Breast epithelium (tissue), 4 donors: ENCODE measurements at places on chromosomes 2 and 18. TPM values are rescaled to one million over a fixed set of nuclear protein-coding genes. Genes with fewer than 3 reads are reported as not detected.

DNA sequence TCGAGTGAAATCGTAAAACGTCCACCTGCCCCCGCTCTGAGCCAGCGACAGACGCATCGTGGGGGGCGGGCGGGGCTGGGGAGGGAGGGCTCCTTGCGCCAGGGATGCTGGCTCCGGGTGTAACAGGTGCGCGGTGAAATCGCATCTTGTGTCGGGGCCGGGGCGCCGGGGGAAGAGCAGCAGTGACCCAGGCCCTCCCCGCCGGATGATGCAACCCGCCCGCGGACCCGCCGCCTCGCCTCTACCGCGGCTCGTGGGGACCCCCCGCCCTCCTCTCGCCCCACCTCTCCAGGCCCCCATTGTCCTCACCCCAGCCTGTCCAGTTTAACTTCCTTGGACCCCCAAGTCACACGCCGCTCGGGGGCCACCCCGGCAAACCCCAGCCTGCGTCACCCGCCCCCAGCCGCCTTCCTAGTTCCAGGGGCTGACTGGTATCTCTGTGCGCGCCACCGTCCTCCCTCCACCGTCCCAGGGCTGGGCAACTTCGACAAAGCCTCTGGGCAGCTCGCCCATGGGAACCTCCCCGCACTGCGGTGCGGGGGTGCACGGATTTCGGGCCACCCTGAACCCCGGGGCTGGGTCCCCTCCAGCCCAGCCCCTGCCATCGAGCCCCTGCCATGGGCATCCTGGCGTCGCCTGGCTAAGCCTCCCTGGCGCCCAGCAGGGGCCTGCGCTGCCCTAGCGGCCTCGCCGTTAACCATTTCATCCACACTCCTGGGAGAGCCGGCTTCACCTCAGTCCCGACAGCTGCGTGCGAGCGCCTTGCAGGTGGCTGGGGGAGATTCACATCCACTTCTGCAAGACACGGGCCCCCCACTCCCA is 799 bp upstream of the KIF1A start:
- peaks cover 12% of the 10 kb centered on the region for H3K4me1 ChIP-seq
- peaks cover 68% of the 10 kb centered on the region for H3K27me3 ChIP-seq
- DNase-seq = no peak

DNA sequence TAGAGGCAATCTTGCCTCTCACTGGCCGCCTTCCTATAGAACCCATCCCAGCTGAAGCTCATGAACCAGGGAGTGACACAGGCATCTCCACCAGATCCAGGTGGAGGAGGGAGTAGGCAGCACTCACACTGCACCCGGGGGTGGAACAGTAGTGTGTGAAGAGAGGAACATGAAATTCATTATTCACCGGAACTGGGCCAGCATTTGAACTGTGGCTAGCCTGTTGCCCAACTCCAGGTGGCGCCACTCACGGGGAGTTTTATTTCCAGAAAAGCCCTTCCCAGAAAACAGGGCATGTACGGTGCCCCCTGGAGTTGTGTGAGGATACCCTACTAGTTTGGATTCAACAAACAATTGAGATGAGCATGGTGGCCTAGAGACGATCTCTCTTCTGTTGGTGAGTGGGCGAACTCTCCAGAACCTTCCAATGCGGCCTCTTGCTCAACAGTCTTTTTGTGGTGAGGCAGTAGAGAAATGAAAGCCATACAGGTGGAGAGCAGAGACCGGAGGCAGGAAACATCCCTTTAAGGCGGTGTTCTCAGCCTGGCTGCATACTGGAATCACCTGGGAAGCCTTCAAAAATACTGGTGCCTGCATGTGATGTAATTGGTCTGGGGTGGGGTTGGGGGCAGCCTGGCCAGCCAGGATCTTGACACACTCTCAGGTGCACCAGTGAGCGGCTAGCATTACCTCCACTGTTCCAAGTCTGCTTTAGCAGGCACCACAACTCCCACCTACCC is 73.5 kb upstream of the NEDD4L start:
- H3K4me3 ChIP-seq = no peak overlapping the region
- DNase-seq = no peak
- no peaks in the 10 kb centered on the region for H3K36me3 ChIP-seq
- H3K27me3 ChIP-seq = no peaks in the 10 kb centered on the region

DNA sequence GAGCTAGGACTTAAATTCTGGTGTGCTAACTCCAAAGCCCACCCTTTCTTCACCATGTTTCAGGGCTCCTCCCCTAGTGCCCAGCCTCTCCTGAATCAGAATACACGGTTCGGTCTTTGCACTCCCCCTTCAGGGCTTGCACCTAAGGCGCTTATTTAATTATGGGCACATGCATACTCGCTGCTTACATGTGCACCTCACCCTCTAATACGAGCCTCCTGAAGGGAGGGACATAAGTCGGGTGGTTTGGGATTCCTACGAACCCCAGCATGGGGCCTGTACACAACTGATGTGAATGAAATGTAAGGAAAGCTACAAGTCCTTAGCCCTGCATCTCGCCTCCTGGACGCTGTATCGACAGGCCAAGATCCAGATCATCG is 435 bp downstream of the IFT172 start:
- H3K27me3 ChIP-seq = no peaks in the 10 kb centered on the region
- H3K27ac ChIP-seq = peak overlapping the region; percentile 88
- no peaks in the 10 kb centered on the region for H3K36me3 ChIP-seq
- no peaks in the 10 kb centered on the region for H3K4me1 ChIP-seq

- no peak overlapping the region for H3K27ac ChIP-seq
- H3K27me3 ChIP-seq = no peaks in the 10 kb centered on the region
- H3K36me3 ChIP-seq = no peaks in the 10 kb centered on the region
Measured at GRCh38 chr2:149800624-149801542, 213.3 kb upstream of the MMADHC start.

- H3K27me3 ChIP-seq = no peaks in the 10 kb centered on the region
- H3K36me3 ChIP-seq = no peaks in the 10 kb centered on the region
- H3K4me1 ChIP-seq = no peaks in the 10 kb centered on the region
- H3K4me3 ChIP-seq = no peak overlapping the region
- no peak for DNase-seq
- peak overlapping the region; percentile 78 for H3K27ac ChIP-seq
Measured at GRCh38 chr2:12824351-12824777, 107.6 kb downstream of the TRIB2 start.

GRCh38 chr2:11930211-11930761 is 183.9 kb downstream of the LPIN1 start:
- DNase-seq = no peak
- H3K27ac ChIP-seq = no peak overlapping the region
- H3K4me1 ChIP-seq = no peaks in the 10 kb centered on the region
- no peaks in the 10 kb centered on the region for H3K27me3 ChIP-seq
- no peaks in the 10 kb centered on the region for H3K36me3 ChIP-seq
- H3K4me3 ChIP-seq = no peak overlapping the region

- H3K27me3 ChIP-seq = no peaks in the 10 kb centered on the region
- H3K4me3 ChIP-seq = no peak overlapping the region
- no peaks in the 10 kb centered on the region for H3K36me3 ChIP-seq
- H3K4me1 ChIP-seq = no peaks in the 10 kb centered on the region
- no peak for DNase-seq
- no peak overlapping the region for H3K27ac ChIP-seq
Measured at GRCh38 chr2:160266037-160266551, 66.0 kb upstream of the ITGB6 start.

GRCh38 chr18:24613896-24614640 is 153.6 kb downstream of the HRH4 start:
- H3K27ac ChIP-seq = no peak overlapping the region
- no peaks in the 10 kb centered on the region for H3K36me3 ChIP-seq
- no peak for DNase-seq
- no peaks in the 10 kb centered on the region for H3K4me1 ChIP-seq

GRCh38 chr2:143819190-143819735 is 690.0 kb downstream of the ARHGAP15 start:
- no peak for DNase-seq
- no peaks in the 10 kb centered on the region for H3K27me3 ChIP-seq
- no peak overlapping the region for H3K27ac ChIP-seq
- no peaks in the 10 kb centered on the region for H3K36me3 ChIP-seq
- no peaks in the 10 kb centered on the region for H3K4me1 ChIP-seq

DNA sequence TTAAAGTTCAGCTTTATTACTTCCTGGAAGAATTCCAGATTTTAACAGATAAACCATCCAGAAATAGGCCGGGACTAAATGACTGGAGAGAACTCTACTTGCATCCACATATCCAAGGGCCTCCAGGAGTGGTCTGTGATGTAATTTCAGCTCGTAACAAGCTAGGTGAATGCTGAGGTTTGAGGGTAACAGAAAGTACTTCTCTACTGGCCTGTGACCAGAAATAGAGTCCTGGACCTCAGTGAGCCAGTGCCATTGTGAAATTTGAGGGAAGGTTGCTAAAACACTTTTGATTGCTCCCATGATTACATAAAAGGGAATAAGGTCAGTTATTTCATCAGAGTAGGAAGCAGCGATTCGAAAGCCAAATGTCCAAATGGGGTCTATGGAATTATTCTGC is 158.1 kb downstream of the DOCK10 start:
- no peak for DNase-seq
- no peak overlapping the region for H3K4me3 ChIP-seq
- no peaks in the 10 kb centered on the region for H3K36me3 ChIP-seq
- no peaks in the 10 kb centered on the region for H3K27me3 ChIP-seq
- H3K4me1 ChIP-seq = no peaks in the 10 kb centered on the region
- H3K27ac ChIP-seq = no peak overlapping the region

- H3K36me3 ChIP-seq = no peaks in the 10 kb centered on the region
- H3K27me3 ChIP-seq = no peaks in the 10 kb centered on the region
- no peak overlapping the region for H3K4me3 ChIP-seq
Measured at GRCh38 chr18:57835904-57836303, 32.8 kb upstream of the ATP8B1 start.

DNA sequence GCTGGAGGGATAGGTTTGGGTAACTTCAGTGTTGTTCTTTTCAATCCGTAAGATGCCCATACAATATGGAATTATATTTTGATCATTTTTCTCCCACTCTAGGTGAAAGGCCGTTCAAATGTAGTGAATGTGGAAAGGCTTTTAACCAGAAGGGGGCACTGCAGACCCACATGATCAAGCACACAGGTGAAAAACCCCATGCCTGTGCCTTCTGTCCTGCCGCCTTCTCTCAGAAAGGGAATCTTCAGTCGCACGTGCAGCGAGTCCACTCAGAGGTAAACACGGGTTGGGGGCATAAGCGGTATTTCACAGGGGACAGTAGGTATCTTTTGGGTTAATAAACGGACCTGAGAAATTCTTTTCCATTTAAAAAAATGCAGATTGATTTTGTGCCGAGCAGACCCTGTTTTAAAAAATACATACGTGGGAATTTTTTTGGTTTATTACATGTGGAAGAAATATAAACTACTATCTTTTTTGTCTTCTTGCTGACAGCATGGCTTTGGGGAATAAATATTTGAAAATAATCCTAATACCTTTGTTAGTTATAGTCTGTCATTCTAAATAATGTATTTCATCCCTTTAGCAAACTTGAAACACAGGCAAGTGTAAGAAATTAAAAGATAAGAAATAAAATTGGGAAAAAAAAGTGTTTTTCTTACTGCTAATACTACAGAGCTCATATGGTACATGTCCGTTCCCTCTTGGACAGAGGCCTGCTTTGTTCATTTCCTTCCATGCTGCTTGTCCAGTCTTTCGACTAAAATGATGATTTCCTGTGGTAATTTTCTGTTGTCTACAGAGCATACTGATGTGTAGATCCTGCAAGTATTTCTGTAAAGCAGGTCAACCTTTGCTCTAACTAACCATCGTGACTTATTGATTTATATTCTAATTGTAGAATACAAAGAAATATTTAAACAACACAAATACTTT is 53.3 kb downstream of the ZNF236 start:
- no peak for DNase-seq
- H3K27ac ChIP-seq = no peak overlapping the region
- H3K4me1 ChIP-seq = no peaks in the 10 kb centered on the region
- H3K36me3 ChIP-seq = no peaks in the 10 kb centered on the region

DNA sequence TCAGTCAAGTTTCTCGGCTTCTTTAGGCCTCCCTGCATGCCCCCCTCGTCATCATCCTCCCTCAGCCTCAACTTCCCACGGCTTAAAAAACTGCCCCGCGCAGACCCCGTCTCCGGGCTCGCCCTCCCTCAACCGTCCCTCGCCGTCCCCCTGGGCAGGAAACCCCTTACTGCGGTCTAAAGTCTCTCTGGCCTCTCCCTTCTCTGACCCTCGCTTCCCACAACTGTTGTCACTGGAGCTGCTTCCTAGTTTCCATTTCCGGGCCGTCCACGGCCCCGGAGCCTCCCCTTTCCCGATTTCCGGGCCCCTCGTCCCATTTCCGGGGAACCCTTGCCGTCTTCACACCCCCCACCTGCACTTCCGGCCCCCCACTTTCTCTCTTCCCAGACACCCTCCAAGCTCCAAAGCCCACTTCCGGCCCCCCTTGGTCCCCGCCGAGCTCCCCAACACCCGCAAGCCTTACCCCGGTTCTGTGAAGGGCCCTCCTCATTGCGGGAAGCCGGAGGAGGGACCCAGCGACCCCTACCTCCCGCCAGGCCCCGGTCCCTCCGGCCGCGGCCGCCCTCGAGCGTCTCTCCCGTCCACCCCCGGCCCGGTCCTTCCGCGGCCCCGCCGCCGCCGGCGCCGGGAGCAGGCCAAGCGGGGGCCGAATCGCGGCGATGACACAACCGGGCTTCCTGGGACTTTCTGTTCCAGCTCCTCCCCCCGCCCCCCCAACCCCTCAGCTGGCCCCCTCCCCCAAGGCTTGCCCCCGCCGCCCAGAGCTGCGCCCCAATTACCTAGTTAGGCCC is 513 bp downstream of the TRIP12 start:
- peak overlapping the region; percentile 100 for H3K27ac ChIP-seq
- H3K27me3 ChIP-seq = no peaks in the 10 kb centered on the region
- peak overlapping the region; percentile 92 for H3K4me3 ChIP-seq
- DNase-seq = peak; percentile 61
- no peaks in the 10 kb centered on the region for H3K4me1 ChIP-seq
- H3K36me3 ChIP-seq = no peaks in the 10 kb centered on the region

DNA sequence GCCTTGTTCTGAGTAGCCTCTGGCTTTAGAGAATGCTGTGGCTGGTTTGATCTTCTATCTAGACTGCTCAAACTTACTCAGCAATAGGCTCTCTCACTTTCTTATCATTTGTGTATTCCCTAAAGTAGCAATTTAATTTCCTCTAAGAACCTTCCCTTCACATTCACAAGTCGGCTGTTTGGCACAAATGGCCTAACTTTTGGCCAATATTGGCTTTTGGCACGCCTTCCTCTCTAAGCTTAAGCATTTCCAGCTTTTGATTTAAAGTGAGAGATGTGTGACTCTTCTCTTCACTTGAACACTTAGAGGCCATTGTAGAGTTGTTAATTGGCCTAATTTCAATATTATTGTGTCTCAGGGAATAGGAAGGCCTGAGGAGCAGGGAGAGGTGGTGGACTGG is 219.5 kb upstream of the PXDN start:
- peaks cover 5% of the 10 kb centered on the region for H3K27me3 ChIP-seq
- no peaks in the 10 kb centered on the region for H3K36me3 ChIP-seq
- no peak for DNase-seq
- no peaks in the 10 kb centered on the region for H3K4me1 ChIP-seq

The FNDC4 gene
- 57.7 TPM for total RNA-seq

The ABCG8 gene
- not detected for total RNA-seq

The MYOM1 gene
- total RNA-seq = 5.9 TPM

The IGFBP2 gene
- 115 TPM for total RNA-seq

The LRRTM1 gene
- not detected for total RNA-seq

The EPAS1 gene
- 229 TPM for total RNA-seq

The SERTAD2 gene
- 12.8 TPM for total RNA-seq

The SPEG gene
- 36.6 TPM for total RNA-seq
